AG09309 (cell line): ENCODE measurements at places on chromosomes 6 and 20.

DNA sequence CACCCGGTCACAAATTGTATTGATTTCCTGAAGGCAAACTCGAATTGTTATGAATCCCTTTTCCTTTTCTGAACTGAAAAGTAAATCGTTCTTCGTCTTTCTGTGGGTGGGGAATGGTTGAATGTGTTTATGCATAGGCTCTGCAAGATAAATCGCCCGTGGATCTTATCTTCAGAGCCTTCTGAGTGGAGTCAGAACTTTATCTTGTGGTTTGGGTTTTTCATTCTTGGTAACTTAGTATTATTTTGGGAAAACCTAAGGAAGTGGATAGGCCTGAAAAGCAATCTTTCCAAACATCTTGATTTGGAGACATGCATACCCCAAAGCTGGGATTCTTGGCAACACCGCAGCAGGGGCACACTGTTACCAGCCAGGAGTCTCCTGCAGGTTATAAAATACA lies 122.4 kb downstream of the MAP3K7 start:
- DNase-seq: no peak

DNA sequence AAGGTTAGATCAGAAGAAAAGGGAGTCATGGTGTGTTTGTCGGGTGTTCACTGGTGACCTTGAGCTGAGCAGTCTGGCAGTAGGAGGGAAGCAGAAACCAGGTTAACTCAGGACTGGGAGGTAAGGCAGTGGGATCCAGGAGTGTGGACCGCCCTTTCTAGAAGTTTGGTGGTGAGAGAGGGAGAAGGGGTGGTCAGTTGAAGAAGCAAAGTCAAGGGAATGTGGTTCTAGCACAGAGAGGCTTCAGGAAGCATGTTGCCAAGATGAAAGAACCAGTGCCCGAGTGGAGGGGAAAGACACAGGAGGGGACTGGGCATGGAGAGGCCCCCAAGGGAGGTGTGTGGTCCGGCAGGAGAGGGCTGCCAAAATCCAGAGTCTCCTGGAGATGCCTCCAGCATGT lies 3.6 kb downstream of the MAPK13 start:
- no peak for DNase-seq

DNA sequence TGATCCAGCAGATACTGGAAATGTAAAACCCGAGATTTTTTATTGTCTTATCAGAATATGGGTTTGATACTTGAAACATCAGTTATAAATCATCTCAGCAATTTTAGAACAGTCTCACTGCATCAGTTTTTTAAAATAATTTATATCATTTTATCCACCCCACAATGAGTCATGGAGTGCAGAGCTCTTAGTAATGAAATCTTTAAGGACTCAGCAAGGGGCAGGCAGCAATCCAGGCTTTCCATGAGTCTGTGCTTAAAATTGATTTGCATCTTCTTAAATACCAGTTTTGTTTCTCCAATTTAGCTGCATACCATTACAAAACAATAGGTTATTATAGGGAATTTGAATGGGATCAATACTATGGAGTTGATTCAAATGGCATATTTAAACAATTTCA lies 832.3 kb downstream of the C6orf118 start:
- no peak for DNase-seq

DNA sequence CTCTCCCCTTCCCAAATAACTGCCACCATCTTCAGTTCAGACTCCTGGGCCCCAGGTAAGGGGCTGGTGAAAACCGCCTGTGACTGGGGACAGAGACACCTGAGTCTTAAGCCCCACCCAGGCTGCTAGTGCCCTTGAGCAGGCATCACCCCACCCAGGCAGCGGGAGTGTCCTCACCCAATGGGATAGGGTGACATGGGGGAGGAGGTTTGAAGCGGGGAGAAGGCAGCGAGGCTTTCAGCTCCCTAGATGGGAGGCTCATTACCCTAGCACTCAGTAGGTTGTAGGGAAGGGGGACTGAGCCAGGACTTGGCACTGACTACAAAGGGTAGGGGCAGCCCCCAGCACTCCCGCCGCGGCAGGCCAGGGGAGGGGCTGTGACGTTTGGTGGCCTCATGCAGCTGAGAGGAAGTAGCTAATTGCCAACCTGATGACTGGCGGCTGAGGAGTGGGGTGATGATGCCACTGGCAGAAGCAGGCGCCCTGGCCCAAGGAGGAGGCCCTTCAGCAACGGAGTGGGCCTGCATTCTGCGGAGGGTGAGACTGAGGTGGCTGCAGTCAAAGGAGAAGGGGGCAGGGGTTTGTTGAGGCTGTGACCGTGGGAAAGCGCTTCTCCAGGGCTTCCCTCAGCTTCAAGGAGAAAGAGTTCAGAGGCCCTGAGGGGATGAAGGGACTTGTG lies 126.9 kb downstream of the MRPL14 start:
- no peak for DNase-seq

DNA sequence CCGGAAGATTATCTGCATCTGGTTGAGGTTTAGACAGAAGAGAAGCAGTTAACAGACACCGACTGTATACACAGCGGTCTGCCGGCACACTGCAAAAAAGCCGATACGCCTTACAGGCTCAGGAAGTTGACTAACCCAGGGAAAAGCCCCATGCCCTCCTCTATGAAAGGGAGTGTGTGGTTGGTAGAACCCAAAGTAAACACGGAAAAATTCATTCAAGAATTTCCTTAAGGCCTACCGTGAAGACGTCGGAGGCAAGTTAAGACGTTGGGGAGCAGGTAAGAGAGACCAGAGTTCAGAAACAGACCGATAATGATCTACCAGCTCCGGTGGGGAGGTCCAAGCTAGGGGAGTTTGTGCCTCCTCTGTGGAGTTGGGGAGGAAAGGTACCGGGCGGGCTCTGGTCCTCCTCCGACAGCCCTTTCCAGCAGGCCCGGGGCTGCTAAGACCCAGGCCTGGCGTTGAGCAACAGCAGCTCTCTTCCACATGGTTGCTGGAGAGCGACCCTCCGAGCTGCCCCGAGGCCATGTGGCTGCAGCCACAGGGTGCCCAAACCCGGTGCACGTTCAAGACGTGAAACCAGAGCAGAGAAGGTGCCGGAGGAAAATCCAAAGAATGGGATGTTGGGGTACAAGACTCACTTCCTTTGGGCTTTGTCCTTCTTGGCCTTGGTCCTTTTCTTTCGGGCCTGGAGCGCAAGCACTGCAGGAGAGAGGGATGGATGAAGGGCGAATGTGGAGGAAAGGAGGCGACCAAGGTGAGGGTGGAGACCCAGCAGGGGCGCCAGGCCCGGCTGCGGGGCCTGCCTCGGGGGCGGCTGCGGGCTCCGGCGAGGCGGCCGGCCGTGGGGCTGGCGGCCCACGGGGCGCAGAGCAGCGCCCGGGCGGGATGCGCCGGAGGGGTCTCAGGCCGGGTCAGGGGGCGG lies 809 bp downstream of the SRPK1 start:
- no peak for DNase-seq

DNA sequence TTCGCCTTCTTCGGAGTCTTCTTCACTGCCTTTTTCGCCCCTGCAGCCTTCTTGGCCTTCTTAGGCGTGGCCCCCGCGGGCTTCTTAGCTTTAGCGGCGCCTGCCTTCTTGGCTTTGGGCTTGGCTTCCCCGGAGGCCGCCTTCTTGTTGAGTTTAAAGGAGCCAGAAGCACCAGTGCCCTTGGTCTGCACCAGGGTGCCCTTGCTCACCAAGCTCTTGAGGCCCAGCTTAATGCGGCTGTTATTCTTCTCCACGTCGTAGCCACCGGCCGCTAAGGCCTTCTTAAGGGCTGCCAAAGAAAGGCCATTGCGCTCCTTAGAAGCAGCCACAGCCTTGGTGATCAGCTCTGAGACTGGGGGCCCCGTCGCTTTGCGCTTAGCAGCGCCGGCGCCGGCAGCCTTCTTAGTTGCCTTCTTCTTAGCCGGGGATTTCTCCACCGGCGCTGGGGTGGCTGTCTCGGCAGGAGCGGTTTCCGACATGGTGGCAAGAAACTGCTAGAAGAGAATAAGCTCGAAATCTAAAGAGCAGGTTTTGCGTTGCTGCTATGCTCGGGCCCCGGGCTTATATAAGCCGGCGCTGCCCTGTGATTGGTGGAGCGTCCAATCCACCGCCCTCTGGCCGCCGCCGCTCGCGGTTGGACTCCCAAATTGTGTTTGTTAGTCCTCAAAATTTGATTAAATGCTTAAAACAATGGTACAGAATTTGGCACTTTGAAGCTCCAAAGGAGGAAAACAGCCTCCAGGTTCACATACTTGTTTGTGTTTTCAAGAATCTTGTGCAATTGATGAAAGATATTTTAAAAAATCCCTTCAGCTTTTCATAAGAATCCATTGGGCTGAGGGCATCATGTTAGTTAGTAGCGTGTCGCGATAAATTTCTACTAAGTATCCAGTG lies 44.9 kb downstream of the OR2B2 start:
- no peak for DNase-seq

- DNase-seq: no peak
These were observed 287.0 kb upstream of the CHD6 start for GRCh38 chr20:41905199-41905598.

DNA sequence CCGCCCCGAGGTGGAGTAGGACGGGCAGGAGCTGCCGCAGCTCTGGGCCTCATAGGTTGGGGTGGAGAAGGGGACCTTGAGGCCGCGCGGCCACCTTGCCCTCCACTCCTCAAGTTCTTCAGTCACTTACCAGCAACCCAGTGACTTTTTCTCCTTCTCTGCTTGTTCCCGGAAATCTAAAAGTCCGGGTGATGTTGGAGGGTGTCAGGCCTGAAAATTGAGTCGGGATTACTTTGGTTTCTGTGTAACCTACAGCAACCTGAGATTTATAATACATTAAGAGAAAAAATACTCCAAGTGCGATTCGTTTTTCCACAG lies 338 bp downstream of the RWDD1 start:
- no peak for DNase-seq

- no peak for DNase-seq
These were observed 21.8 kb upstream of the FAM135A start for GRCh38 chr6:70391492-70391891.

GRCh38 chr6:6994796-6995195 lies 113.0 kb upstream of the RREB1 start:
- DNase-seq: no peak

DNA sequence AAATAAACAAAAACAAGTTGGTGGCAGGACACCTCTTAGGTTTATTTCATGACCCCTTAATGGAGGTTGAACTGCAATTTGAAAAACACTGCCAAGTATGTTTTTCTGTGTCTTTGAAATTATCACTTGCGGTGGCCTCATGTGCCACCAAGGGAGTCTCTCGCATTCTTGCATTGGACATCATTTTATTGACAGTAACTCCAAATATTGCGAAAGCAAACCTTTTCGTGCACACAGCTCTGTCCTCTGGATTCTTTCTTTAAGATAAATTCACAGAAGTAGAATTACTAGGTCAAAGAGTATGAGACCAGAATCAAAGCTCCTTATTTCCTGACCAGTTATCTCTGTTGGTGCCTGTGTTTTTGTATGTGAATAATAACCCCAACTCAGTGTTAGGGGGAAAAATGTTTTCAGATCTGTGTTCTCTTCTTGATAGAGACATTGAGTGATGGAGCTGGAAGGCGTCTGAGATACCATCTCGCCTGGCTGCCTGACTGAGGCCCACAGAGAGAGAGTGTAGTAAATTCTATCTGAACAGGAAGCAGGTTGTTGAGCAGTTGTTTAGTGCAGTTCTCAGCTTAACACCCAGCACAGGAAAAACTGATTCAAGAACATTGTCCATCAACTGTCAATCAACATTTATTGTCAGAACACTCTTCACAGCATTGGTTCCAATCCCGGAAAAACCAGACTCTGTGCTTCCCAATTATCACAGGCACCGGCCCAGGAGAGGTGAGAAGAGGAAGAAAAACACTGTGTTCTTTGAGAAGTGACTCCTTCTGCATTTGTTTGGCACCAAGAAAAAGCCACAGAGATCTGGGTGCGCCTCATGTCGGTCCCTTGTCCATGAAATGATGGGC lies 2.2 kb upstream of the CCDC167 start:
- DNase-seq: no peak
